Urothelium cell line (cell line): ENCODE measurements at places on chromosomes 7 and 10.
A peak's percentile ranks its signal among the peaks of the same experiment; 100 is the strongest.

GRCh38 chr7:111107579-111107978, 16.7 kb downstream of the LRRN3 start:
- DNase-seq, result no peak

DNA sequence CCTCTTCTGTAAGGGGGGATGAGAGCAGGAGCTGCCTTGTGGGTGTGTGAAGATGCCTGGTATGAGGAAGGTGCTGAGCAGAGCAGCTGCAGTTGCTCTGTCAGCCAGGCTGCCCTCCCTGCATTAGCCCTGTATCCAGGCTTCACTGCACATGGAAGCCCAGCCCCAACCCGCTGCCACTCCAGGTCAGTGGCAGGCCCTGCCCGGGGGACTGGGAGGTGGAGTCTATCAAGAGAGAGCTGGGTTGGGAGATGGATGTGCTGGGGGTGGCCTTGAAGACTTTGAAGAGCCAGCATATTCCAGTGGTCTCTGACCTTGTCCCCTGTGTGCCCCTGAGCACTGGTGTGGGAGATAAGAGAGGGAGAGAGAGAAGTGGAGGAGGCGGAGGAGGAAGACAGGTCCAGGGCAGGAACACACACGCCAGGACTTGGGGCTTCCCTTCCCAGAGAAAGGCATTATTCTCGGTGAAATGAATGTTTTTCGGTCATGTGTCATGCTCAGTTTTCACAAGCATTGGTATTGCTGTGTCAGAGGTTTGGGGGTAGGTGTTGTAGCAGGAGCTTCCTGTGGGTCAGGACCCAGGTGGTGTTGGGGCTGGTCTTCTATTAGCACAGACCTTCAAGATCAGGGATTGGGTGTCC, 2.6 kb downstream of the PPIF start:
- DNase-seq, result no peak

DNA sequence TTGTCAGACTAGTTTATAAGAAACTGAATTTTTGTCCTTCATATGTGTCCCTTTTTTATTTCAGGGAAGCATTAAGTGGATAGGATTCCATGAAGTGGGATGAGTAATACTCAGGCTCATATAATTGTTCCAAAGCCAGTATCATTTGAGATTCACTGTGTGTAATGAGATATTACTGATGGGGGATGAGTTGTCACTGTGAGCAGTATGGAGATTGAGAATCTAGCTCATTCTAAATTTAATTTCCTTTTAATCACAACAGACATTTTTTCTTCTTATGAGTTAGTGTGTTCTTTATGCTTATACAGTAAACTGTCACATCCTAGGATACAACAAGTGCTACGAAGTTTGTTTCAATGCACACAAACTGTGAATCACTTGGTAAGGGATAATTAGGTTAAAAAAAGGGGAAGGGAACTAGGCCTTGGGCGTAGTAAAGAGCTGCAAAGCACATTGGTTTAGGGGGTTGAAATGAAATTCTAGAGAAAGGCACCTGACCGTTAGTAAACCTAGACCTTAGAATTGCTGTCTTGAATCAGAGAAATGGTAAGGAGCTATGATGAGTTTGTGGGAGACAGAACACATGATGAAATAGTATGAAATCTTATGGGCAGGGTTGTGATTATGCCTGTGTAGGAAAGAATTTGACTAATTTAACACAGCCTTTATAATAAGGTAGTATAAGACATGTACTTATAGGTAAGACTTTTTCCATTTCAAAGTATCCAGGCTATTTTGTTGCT, 153.4 kb downstream of the MLLT10 start:
- DNase-seq, result no peak

DNA sequence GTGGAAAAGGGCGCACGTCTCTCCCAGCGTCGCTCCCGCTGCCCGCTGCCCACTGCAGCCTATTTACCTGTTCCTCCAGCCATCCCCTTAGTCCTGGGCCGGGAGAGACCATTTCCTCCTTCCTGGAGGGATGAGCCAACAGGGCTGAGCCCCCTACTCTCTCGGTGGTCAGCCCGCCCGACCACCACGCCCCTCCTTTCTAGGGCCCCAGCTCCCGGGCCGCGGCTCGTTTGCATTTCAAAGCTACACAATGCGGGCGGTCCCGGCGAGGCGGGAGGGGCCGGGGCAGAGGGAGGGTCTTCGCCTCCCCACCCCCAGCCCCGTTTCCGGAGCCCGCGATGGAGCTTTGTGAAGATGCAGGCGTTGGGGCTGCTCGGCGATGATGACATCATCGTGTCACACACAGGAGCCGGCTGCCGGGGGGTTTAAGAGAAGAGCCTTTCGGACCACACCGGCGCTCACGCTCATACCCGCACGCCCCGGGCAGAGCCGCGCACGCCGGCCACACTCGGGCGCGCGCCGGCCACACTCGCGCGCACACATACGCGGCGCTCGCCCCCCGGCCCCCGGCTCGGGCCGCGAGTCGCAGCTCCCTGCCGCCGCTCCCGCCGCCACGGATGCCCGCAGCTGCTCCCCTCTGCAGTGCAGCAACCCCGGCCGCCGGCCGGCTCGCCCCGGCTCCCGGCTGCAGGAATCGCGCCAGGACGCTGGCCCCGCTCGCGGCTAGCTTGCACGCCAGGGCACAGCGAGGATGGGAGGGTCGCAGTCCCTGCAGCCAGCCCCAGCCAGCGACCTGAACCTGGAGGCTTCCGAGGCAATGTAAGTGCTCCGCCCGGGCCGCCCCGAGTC, 107.7 kb upstream of the BTBD16 start:
- peak; percentile 52 for DNase-seq
